ENCODE measurements at places on chromosomes 7 and 10.

- DNase-seq = no peak
Measured at GRCh38 chr7:31875424-31875823, 188.4 kb downstream of the PPP1R17 start.

GRCh38 chr7:118844748-118845147 lies 620.2 kb downstream of the ANKRD7 start:
- no peak for DNase-seq

- DNase-seq = no peak
Measured at GRCh38 chr10:79287973-79288723, 59.1 kb upstream of the PPIF start.

- no peak for DNase-seq
Measured at GRCh38 chr7:70766109-70766508, 365.8 kb upstream of the GALNT17 start.

DNA sequence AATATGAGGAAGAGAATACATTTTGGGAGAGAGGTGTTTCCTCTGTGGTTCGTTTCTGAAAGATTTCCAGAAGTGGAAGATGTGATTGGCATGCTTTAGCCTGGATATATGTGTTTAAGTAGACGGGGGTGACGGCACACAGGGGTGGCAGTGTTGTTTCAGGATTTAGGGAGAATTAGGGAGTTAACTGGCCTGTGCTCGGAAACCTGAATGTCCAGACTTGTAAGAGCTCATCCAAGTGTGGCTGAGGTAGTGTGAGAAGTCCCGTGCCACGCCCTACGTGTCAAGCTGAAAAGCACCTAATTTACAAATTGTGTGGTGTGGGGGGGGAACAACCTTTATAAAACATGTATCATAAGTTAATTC lies 1.1 kb downstream of the RALA start:
- no peak for DNase-seq

- DNase-seq = no peak
Measured at GRCh38 chr7:101947899-101948298, 130.5 kb downstream of the CUX1 start.

GRCh38 chr10:63836666-63837442 lies 315.7 kb downstream of the REEP3 start:
- no peak for DNase-seq

DNA sequence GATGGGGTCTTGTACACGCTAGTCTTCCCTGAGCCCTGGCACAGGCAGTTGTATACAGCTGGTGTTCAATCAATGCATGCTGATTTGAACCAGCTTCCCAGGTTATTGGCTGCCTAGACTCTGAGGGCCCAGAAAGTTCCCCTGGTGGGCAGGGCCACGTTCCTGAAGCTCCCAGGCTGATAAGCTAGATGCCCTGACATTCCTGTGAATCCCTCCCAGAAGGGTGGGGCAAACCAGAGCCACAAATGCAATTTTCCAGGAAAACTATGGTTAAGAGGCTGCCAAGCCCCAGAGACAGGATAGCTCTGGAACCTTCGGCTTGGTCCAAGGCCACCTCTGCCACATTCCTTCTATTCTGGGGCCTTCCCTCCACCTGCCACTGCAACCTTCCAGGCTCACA lies 78.2 kb downstream of the FAM53B start:
- no peak for DNase-seq

DNA sequence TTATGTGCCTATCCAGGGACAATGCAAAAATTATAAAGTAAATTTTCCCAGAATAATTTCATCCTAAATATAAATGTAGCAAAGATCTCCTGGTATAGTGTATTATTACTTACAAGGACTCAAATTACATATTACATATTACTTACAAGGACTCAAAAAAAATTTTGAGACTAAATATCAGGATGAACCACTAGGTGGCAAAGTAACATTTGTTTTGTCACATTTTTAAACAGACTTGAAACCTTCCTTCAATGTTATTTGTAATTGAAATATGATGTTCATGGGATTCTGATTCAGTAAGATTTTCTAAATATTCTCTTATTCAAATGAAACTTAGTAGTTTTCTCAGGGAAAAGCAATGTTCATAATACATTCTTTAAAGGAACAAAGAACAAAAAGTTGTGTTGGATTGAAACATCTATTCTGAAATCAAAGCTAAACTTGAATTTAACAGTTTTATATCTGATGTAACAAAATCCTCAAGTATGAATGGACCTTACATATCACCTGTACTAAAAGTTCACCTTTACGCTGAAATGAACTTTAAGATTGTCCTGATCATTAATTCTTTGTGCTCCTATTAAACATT lies 74.3 kb upstream of the GNAI1 start:
- DNase-seq = no peak

DNA sequence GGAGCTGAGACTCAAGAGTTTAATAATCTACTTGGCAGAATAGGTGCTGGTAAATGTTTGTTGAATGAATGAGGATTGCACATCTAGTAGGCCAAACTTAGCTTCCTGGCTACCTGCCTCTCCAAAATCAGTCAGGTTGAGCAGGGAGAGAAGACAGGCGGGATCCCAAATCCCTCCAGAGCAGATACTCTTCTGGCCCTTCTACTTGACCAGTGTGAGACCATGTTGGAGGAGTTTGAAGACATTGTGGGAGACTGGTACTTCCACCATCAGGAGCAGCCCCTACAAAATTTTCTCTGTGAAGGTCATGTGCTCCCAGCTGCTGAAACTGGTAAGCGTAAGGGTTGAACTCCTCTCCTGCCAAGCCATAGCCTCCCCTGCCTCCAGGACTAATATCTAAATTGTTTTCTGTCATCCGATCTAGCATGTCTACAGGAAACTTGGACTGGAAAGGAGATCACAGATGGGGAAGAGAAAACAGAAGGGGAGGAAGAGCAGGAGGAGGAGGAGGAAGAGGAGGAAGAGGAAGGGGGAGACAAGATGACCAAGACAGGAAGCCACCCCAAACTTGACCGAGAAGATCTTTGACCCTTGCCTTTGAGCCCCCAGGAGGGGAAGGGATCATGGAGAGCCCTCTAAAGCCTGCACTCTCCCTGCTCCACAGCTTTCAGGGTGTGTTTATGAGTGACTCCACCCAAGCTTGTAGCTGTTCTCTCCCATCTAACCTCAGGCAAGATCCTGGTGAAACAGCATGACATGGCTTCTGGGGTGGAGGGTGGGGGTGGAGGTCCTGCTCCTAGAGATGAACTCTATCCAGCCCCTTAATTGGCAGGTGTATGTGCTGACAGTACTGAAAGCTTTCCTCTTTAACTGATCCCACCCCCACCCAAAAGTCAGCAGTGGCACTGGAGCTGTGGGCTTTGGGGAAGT lies 2.2 kb upstream of the MBLAC1 start:
- no peak for DNase-seq

DNA sequence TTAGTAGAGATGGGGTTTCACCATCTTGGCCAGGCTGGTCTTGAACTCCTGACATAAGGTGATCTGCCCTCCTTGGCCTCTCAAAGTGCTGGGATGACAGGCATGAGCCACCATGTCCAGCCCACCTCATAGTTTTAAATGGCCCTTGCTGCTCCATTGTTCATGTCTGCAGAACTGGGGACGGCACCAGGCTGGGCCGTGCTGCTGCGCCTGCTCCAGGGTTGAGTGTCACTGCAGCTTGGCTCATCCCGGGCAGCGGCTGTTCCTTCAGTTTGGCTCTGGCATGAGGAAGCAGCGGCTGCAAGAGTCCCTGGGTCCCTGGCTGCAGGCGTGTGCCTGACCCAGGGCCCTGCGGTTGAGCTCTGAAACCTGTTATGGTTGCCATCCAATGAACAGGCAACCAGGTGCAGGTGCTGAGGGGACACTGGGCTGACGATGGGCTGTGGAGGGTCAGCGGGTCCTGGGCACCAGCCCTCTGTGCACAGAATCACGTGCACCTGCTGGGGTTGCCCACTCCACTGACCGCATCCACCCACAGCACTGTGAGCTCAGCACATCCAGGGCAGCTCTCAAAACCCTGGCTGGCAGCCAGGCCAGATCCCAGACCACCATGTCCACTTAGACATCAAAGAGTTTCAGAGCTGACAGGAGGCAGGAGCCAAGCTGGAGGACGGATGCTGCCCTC lies 70.2 kb upstream of the PPP2R2D start:
- DNase-seq = no peak

DNA sequence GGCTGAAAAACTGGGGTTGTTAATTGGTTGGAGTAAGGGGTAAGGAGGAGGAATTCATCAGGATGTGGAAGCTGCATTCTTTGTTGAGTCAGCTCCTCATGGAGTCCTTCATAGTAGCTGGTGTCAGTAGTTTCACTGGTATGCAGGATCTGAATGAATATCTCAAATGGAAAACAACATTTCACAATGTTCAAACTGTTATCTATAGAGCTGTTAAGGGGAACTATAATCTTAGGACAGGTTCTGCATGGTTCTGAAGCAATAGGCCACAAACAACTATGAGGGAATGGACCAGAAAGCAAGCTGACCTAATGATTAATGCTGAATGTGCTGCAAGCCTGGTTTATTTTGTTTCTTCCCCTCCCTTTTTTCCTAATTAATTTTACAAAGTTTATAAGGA lies 225.8 kb downstream of the IPMK start:
- DNase-seq = no peak

All from stimulated activated CD8-positive, alpha-beta memory T cell treated with anti-CD3 and anti-CD28 coated beads, Interleukin-7, amount 100 ng/mL, for 1 hour (primary cell).